ENCODE measurements at places on chromosomes 11 and 22.
A peak's percentile ranks its signal among the peaks of the same experiment; 100 is the strongest.

DNA sequence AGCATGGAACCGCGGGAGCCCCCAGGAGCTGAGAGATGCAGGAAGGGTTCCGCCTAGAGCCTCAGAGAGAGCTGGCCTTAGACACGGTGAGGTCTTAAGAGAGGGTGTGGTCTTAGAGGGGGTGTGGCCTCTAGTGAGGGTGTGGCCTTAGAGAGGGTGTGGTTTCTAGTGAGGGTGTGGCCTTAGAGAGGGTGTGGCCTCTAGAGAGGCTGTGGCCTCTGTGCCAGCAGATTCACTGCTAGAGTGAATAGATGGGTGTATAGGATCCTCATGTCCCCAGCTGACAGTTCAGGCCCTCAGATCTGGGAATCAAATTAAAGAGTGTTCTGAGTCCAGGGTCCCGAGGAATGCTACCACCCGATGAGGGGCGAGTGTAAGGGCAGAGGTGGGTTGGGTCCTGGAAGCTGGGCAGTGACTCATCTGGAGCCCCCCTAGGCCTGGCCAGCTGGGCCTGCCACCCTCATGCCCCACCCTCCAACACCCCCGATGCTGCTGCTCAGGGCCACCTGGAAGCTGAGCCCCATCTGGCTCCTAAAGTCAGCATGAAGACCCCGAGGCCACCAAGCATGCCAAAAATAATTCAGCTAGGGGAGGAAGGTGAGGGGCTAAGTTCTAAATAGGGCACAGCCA lies 49.5 kb downstream of the IGF2 start:
- no peak for DNase-seq

GRCh38 chr22:17057959-17058814 lies 26.6 kb upstream of the IL17RA start:
- peak; percentile 79 for DNase-seq

DNA sequence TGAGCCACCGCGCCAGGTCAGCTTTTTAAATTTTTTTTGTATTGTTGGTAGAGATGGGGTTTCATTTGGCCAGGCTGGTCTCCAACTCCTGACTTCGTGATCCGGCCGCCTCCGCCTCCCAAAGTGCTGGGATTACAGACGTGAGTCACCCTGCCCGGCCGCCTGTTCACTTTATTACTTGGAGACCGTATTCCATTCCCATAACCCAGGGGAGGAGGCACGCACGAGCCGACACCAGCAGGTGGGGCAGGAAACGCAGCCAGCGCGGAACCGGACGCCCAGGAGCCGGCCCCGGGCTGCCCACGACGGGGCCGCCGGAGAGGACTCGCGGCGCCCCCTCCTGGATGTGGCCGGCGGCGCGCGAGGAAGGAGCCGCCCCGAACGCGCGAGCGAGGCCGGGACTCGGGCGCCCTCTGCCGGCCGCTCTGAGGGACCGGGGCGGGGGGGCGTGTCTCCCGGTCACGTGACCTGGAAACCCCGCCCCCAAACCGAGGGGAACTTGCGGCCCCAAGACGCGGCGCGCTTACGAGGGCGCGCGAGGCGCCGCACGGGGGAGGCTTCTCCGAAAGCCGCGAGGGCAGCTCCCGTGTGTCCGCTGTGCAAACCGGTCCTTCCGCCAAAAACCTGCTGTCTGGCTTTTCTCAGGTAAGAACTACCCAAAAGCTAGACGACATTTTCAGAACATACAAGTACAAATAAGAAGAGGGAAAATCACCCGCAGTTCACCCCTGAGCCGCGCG lies 11.6 kb upstream of the RNH1 start:
- DNase-seq: peak; percentile 86

DNA sequence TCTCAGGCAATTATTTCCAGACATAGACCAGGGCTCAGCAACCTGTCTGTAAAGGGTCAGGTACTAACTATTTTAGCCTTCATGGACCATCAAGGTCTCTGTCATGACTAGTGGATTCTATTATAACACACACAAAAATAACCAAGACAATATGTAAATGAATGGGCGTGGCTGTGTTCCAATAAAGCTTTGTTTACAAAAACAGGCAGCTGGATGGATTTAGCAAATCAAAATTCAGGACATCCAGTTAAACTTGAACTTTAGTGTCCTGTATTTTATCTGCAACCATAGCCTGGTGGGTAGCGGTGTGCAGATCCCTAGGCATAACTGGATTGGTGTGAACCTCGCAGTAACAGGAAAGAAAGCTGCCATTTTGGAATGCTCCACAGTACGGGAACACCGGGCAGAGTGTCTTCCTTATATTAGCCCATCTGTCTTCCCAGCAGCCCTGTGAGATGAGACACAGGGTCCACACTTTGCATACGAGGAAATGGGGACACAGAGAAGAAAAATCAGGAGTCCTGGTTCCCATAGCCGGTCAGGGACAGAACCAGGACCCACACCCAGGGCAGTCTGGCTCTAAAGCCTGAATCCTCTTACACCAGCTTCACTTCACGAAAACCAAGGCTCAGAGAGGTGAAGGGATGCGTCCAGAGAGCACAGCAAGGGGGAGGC lies 15.6 kb downstream of the LIF start:
- DNase-seq: no peak

- no peak for DNase-seq
Observed at GRCh38 chr22:24096758-24097115, 84.5 kb upstream of the SUSD2 start.

DNA sequence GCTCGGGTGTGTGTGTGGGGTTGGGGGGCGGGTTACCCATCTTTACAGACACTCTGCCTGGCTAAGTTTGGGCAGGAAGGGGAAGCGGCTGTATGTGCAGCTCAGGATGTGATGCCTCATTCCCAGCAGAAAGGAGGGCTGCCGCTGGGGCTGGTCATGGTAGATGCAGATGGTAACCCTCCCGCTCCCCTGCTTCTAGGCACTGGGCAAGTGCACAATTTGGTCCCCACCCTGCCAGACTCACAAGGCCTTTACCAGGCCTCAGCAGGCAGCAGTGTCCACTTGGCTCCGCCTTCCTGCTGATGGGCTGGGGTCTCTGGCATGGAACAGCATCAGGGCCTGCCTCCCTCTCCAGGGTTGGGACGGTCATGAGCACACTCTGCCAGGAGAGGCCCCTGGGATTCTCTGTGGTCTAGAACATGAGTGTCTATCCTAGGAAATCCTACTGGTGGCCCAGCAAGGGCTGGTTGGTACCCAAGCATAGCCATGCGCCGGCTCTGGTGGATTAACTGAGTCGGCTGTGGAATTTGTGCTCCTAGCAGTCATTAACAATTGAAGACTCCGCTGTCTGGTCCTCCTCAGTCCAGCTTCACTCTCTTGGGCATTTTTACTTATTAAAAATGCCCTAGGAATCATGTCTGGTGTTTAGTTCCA lies 4.2 kb downstream of the LMO1 start:
- no peak for DNase-seq

GRCh38 chr11:2267851-2268728 lies 2.3 kb downstream of the ASCL2 start:
- no peak for DNase-seq

GRCh38 chr11:124920870-124921609 lies 2.0 kb downstream of the HEPN1 start:
- peak; percentile 80 for DNase-seq

DNA sequence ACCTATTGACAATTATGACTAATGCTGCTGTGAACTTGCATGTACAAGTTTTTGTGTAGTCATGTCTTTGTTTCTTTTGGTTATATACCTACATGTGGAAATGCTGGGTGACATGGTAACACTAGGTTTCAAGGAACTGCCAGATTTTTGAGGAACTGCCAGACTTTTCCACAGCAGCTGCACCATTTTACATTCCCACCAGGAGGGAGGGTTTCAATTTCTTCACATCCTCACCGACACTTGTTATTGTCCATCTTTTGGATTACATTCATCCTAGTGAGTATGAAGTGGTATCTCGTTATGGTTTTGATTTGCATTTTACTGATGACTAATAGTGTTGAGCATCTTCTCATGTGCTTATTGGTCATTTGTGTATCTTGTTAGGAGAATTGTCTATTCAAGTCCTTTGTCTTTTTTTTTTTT lies 13.3 kb downstream of the CLDN5 start:
- DNase-seq: no peak

DNA sequence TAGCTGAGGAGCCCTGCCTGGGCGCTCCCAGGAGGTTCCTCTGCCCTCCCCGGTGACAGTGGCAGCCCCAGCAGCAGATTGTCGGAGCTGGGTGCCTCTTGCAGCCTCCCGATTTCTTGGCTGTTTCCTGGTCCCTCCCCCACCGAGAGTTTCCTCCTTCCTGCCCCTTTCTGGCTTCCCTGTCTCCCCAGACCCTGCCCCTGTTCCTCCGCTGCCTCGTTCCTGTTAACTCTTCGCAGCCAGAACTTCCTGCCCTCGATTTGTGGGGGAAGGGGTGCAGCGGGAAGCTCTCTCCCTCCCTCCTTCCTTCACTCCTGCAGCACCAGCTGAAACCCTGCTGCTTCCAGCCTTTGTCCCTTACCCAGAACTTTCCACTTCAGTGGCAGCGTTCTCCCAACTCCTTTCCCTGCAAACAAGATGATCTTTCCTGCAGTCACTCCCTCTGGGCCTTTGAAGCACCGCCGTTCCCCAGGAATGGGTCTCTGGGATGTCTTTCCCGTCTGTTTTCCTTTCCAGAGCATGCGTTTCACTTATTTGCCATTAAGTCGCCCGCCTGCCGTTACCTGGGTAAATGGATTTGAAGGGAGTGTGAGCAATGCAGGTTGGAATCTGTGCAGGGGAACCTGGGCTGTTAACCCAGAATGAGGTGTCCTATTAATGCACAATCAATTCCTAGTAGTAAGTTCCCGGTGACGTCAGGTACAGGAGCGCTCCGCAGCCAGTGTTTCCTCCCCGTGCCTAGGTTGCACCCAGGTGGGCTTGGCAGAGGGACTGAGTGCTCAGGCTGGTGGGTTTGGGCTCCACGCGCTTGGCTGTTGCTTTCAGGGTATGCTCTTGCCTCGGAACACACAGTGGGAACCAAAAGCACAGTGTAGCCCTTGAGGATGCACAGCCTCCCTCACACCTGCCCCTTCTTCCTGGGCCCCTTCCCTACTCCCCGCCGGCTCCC lies 4.3 kb downstream of the GRK2 start:
- peak; percentile 67 for DNase-seq

- no peak for DNase-seq
Observed at GRCh38 chr11:995752-996420, 40.6 kb downstream of the MUC6 start.

GRCh38 chr11:97883086-97883485 lies 1137.7 kb upstream of the CNTN5 start:
- DNase-seq: no peak

DNA sequence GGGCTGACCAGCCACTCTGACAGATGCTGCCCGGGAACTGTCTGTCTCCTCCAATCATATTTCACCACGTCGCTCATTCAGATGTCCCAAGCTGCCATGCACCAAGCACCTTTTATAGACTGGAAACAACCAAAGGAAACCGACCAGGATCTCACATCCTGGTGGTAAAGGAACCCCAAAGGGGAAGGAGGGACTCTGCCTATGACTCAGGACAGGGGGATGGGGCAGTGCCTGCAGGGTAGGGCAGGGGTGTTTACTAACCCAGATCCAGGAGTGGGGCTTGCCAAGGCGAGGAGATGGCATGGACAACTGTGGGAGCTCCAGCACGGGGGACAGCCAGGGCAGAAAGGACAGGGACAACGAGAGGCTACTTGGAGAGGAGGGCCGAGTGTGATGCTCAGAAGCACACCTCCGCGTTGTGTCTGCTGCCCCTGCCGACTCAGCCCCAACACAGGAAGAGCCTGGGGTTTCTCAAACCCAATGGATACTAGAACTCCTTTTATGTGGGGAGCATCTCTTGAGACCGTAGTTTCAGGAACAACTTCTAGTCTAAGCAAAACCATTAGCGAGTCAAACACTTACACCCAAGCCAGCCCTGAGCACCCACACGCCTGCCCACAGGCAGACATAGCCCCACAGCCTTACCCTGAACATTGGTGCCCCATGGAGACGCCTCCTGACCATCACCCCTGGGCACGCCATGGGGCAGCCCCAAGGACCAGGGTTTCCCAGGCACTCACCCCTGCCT lies 4.0 kb downstream of the PRODH start:
- DNase-seq: no peak

DNA sequence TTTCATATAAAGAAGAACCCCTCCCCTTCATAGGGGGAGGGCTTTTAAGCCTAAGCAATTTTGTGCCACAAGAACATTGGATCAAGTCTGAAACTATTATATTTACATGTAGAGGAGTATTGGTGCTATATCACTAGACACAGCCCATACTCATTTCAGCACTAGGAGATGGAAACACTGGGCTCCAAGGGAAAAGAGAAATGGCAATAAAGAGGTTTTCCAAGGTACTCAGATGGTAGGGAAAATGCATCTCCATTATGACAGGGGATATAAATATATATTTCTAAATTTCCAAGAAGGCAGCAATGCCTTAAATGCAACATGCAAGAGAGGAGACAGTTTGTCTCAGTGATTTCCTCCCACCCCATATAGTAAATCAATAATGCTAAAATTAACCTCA lies 209.0 kb downstream of the RAB38 start:
- DNase-seq: no peak

- DNase-seq: no peak
Observed at GRCh38 chr11:46345881-46346484, 1.3 kb upstream of the DGKZ start.

DNA sequence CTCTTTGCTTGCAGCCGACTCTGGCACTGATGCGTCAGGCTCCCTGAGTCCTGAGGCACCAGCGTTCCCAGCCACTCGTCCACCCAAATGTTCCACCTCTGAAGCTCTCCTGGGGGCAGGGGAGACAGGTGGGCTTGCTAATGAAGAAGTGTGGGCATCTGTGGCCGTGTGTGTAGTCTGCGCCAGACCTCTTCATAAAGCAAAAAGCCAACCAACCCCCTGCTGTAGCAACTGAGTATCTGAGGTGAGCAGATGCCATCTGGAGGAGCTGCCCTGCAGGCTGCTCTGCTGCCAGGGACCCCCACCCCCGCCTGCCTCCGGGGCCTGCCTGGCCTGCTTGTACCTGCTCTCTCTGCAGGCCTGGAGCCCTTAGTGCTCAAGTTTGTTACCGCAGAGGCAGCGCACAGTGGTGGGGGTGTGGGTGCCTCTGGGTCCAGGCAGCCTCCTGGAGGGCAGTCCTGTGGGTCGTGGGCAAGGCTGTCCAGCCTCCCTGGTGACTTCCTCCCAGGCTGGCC lies 272.5 kb downstream of the TBC1D22A start:
- DNase-seq: no peak

GRCh38 chr22:50268655-50269113 lies 1.5 kb downstream of the MAPK11 start:
- no peak for DNase-seq

DNA sequence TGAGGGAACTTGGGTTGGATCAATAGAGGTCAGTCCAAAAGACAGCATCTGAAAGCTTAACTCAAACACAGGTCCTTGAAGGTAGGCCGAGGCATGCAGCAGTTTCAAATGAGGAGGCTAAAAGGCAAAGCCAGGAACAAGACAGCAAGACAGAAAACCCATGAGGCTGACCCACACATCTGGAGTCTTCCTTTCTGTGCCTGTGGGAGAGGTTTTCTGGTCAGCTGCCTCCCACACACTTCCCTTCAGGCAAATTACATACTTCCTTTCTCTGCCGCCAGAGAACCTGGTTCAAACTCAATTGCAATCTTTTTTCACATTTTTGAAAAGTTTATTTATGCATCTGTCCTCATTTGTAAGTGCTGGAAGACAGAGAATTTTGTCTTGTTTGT lies 29.8 kb upstream of the CRTAM start:
- no peak for DNase-seq

Measured in endothelial cell (in vitro differentiated cells).